Right ventricle myocardium inferior (tissue), 1 donor: ENCODE measurements at places on chromosomes 3 and 15. TPM values are rescaled to one million over a fixed set of nuclear protein-coding genes. Genes with fewer than 3 reads are reported as not detected.

DNA sequence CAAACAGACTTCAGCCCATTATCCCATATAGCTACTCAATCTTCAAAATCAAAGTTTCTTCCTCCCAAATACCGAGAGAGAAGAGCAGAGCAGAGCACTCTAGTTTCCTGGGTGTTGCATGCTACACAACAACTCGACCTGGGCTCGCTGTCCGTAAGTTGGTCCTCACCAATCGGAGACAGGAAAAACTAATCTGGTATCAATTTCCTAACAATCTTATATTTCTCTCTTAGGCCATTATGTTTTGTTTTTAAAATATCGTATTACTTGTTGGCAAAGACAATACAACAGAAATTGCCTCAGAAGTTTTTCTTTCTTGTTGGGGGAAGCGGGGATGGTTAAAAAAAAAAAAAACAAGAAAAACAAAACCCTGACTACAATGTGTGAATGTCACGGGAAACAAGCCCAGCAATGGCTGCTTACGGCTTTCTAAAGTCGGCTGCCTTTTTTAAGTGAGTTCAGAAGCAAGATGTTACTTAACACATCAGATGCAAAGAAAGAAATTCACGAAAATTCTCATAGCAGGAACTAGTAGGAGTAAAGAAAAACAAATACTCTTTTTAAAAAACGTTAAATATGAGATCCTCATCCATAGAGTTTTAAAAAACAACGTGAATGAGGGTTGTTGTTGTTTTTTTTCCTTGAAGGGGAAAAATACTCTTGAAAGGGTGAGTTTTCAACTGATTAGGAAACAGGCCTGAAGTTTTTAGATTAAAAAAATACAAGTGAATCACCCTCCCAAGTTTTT is 1.9 kb downstream of the VGLL4 start:
- DNase-seq, result no peak

DNA sequence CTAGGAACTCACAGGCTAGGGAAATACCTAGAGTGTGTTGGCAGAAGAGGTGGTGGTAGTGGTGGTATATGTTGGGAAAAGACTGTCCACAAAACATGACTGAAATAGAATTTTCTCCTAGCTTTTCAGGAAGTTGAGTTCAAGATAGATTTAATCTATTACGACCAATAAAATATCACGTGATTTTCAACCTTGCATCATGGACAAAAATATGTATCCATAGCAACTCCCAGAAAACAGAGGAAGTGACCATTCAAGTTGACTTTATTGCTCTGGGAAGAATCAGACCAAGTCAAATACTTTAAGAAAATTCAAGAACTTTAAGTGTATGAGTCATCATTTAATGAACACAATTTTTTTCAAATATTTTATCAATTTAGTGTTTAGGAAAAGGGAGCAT is 347.0 kb upstream of the ZNF385D start:
- DNase-seq, result no peak

GRCh38 chr3:163327086-163327485 is 1751.2 kb downstream of the SI start:
- no peak for DNase-seq

The CD200R1 gene
- total RNA-seq, result 1.0 TPM

The UACA gene
- 25.8 TPM for total RNA-seq

- DNase-seq, result no peak
Observed at GRCh38 chr15:66581972-66582537, 16.3 kb upstream of the LCTL start.

The IGSF11 gene
- 3.1 TPM for total RNA-seq

- no peak for DNase-seq
Observed at GRCh38 chr3:45319231-45319995, 69.0 kb upstream of the LARS2 start.

DNA sequence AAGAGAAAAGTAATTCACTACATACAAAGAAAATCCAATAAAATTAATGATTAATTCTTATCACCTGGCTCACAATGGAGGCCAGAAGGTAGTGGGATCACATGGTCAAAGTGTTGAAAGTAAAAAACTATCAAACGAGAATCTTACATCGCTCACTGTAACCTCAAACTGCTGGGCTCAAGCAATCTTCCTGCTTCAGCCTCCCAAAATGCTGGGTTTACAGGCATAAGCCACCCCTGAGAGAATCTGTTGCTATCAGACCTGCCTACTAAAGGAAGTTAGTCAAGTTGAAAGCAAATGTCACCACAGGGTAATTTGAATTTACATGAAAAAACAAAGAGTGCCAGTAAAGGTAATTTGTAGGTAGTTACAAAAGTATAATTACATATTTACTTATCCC is 103.3 kb downstream of the PCCB start:
- DNase-seq, result no peak

The P2RY14 gene
- total RNA-seq, result 3.9 TPM
